Left ventricle myocardium superior (tissue), 1 donor: ENCODE measurements at places on chromosomes 6 and 20. TPM values are rescaled to one million over a fixed set of nuclear protein-coding genes. Genes with fewer than 3 reads are reported as not detected.

- DNase-seq, result no peak
Observed at GRCh38 chr20:10597637-10598036, 76.2 kb downstream of the JAG1 start.

DNA sequence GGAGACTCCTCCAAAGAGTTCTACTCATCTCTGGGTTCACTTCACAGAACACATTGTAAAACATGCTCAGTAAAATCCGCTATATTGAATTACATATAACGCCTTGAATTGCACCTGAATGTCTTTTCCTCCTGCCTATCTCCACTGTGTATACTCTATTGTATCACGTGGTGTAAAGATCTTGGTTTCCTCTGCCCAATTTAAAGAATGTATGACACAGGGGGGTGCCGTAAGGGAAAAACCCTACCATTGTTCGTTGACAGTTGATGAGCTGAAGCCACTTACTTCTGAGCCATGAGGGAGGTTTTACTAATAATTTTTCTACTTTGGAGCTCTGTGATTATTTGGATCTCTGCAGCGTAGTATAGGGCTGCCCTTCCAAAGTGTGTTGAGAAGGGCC, 6.0 kb downstream of the ASF1A start:
- DNase-seq, result no peak

HCRTR2 gene
- total RNA-seq, result not detected

BACH2 gene
- total RNA-seq, result 1.5 TPM

MAPK13 gene
- 0.87 TPM for total RNA-seq

- no peak for DNase-seq
Observed at GRCh38 chr6:130164251-130164650, 58.5 kb downstream of the SAMD3 start.

DNA sequence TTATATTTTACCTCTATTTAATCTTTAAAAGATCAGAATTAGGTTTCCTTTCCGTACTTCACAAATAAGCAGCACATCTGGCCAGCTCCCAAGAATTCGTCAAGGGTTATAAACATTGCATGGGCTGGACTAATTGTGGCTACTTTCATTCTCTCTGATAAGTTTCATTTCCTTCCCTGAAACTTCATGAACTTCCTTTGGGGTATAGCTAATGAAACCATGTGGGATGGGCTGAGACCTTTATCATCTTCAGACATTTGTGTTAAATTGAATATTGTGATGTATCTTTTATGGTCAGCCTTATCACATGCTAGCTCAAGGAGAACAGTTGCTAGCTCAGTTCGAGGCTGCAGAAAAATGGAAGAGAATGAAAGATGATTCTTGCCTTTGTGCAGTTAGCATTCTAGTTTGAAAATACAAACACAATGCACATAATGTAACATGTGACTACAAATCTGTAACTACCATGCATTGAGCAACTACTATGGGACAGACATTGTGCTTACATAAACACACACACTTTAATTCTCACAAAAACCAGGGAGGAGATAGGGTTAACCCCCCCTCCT, 1.7 kb upstream of the GMPR start:
- DNase-seq, result no peak

KAT14 gene
- total RNA-seq, result 13.1 TPM

GRCh38 chr20:32651537-32651936, 22.2 kb downstream of the C20orf203 start:
- DNase-seq, result no peak

- DNase-seq, result no peak
Observed at GRCh38 chr6:134706153-134706552, 243.7 kb downstream of the ALDH8A1 start.

GRCh38 chr6:148780918-148781436, 34.1 kb downstream of the UST start:
- no peak for DNase-seq

- DNase-seq, result no peak
Observed at GRCh38 chr6:115838216-115838615, 222.5 kb downstream of the FRK start.

KHDC1 gene
- total RNA-seq, result 0.79 TPM

- DNase-seq, result no peak
Observed at GRCh38 chr20:24147961-24148360, 159.4 kb upstream of the GGTLC1 start.

DNA sequence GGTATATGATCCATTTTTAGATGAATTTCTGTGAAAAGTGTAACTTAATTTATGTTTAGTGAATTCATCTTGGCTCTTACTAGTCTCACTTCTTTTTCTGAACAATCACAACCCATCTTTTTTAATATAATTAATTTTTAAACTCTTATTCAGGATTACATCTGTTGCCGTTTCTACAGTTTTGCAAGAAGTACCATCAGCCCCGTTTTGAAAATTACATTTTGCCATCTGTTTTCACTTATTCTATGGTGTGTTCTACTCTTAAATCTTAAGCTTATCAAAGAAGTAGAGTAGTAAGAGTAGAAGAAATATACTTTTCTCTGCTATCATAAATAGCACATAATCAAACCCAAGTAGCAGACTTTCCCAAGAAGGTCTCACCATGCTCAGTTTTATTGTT, 70.1 kb downstream of the ZNF292 start:
- no peak for DNase-seq

HEY2 gene
- 66.8 TPM for total RNA-seq

DNA sequence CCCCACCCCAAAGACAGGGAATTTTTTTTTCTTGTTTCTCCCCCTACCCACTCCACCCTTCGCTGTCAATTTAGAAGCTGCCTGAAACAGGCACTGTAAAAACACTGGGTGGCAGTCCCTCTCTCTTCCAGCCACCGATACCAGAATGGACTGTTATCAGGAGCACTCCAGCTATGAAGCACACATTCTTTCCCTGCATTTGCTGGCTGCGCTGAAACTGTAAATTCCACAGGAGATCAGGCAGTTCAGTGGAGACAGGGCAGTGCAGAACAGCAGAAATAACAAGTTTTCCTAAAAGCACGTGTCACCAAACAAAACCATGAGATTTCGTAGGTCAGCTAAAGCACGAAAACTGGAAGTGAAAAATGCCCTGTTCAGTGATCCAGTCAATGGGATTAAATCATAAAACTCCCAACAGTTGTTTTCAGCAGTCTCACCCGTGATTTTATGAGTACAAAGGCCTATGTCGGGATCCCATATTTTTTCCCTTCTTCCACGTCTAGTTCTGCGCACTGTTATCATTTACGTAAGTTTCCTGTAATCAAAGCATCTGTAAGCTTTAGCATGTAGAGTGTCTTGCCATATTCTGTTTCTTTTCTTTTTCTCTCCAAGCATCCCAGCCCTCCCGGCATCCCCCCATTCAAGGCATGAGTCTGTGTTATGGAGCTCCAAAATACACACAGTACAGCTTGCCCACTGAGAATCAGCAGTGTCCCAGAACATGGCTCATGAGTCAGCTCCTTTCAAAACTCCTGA, 359.9 kb upstream of the EPHA7 start:
- DNase-seq, result peak; percentile 35

DNA sequence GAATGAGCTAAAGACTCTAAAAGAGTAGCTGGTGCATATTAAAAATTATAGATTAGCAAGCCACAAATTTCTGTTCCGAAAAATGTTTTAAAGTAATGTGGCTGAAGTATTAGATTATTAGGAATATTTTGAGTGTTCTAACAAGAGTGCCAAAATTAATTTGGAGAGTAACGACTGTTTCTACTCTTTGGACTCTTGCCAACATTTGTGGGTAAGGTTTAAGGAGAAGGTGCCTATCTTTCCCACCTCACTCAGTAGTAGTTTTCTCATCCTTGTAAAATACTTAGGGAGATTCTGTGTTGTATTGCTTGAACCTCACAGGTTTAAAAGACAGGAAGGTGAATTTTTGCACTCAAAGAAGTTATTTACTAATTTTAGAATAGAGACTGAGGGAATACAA, 5.0 kb downstream of the HSF2 start:
- no peak for DNase-seq

- no peak for DNase-seq
Observed at GRCh38 chr20:64193058-64193457, 28.8 kb downstream of the MYT1 start.

RWDD1 gene
- total RNA-seq, result 72.4 TPM

PREX1 gene
- total RNA-seq, result 8.3 TPM

GRCh38 chr20:38165966-38166702, 1.1 kb upstream of the TGM2 start:
- DNase-seq, result no peak

DNA sequence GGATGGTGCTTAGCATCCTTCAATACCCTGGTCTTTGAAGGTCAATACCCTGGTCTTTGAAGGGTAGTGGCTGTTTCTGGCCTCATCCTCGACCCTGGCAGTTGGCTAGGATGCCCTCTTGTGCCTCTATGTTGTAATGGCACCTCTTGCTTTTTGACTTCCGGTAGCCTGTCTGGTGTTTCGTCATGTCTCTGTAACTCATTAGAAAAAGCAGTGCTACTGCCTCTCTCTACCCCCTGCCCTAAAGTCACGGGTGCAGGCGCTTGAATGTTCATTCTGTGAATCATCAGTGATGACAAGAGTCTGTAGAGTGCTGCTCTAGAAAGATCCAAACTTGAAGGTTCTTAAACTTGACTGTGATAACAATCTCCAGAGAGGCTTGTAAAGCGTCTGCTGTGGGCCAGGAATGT, 28.3 kb downstream of the RSPO4 start:
- DNase-seq, result no peak

TSBP1 gene
- total RNA-seq, result not detected

DNA sequence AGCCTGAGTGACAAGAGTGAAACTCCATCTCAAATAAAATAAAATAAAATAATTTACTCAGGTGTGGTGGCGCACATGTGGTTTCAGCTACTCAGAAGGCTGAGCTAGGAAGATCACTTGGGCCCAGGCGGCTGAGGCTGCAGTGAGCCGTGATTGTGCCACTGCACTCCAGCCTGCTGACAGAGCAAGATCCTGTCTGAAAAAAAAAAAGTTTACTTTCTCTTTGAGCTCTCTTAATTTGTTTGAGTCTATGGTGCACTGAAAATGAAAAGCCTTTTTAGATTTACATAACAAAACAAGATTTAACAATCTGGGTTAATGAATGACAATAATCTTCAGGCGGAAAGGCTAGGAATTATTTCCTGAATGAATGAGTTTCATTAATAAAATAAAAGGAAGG, 23.3 kb upstream of the NHSL1 start:
- peak; percentile 42 for DNase-seq

GRCh38 chr6:10177704-10178103, 237.2 kb downstream of the TFAP2A start:
- no peak for DNase-seq

CST2 gene
- total RNA-seq, result not detected

GRCh38 chr20:46828471-46828870, 66.2 kb upstream of the EYA2 start:
- DNase-seq, result no peak

APCDD1L gene
- 0.25 TPM for total RNA-seq

- no peak for DNase-seq
Observed at GRCh38 chr6:33720998-33721397, 9.5 kb upstream of the UQCC2 start.

GRCh38 chr6:137005073-137005472, 39.7 kb downstream of the IL20RA start:
- no peak for DNase-seq

DNA sequence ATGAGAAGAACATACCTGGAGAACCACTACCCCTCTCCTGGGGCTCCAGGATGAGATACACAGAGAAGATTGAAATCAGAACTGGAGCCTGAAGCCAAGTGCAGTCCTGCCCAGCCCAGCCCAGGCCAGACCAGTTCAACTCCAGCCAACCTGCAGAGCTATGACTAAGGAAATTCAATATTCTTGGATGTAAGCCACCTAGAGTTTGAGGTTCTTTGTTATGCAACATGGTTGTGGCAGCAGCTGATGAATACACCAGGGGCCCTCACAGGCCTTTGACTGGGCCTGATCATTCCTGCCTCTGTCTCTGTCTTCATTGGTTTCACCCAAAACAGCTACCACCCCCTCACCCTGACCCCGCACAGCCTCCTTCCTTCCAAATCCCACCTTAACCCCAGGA, 167.8 kb downstream of the LRFN2 start:
- DNase-seq, result no peak

TOX2 gene
- 0.47 TPM for total RNA-seq

GRCh38 chr20:4138056-4138455, 122.7 kb upstream of the RNF24 start:
- no peak for DNase-seq

CALHM4 gene
- 0.32 TPM for total RNA-seq

GRCh38 chr6:110596354-110596753, 119.9 kb upstream of the SLC22A16 start:
- DNase-seq, result no peak

FERMT1 gene
- 1.1 TPM for total RNA-seq

DNA sequence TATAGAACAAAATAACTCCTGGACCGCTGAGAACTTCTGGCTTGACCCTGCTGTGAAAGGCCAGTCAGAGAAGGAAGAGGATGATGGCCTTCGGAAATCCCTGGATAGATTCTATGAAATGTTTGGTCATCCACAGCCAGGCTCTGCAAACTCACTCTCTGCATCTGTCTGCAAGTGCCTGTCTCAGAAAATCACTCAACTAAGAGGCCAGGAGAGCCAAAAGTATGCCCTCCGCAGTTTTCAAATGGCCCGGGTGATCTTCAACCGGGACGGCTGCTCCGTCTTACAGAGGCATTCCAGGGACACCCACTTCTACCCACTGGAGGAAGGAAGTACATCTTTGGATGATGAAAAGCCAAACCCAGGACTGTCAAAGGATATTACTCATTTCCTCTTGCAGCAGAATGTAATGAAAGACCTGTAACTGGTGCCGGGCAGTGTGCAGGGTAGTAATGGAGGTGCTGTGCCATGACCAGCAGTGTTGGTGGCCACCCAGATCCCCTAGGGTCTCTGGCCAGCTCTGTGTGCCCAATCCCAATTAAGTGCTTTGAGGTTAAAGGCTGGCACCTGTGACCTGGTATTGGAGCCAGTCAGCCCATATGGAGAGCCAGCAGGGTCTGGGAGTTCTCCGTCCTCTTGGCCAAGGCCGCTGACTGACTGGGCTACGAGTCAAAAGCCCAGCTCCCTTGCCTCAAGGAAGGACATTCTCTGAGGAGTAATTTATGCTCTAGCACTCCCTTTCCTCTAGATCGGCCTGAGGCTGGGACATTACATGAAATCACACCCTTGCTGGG, 87.1 kb downstream of the TRMT6 start:
- DNase-seq, result no peak

DNA sequence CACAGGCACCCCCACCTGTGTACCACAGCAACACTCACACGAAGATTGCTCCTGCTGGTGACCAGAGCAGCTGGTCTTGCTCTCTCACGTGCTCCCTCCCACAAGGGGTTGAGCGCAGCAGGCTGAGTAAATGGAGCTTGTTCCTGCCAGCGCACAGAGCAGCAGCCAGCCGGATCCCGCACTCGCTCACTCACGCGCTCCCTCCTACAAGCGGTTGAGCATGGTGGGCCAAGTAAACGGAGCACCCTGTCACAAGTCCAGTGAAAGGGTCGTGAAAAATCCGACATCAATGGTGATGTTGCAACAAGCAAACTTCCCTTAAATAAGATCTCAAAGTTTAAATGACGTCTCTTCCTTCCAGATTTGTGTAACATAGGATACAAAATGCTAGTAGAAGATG, 313.7 kb downstream of the FOXC1 start:
- no peak for DNase-seq

HNF4A gene
- total RNA-seq, result not detected

GRCh38 chr20:30419466-30419865, 838.0 kb upstream of the DEFB115 start:
- no peak for DNase-seq

GRCh38 chr6:137570393-137570792, 76.2 kb upstream of the OLIG3 start:
- DNase-seq, result no peak

PPP1R16B gene
- total RNA-seq, result 9.4 TPM

KDM1B gene
- total RNA-seq, result 13.3 TPM

- DNase-seq, result no peak
Observed at GRCh38 chr20:8932192-8933165, 136.4 kb upstream of the PLCB4 start.
